ENCODE measurements at places on chromosomes 2 and 18.
A peak's percentile ranks its signal among the peaks of the same experiment; 100 is the strongest.

- DNase-seq: peak; percentile 53
These were observed 160.9 kb downstream of the ZEB2 start for GRCh38 chr2:144358979-144359541.

DNA sequence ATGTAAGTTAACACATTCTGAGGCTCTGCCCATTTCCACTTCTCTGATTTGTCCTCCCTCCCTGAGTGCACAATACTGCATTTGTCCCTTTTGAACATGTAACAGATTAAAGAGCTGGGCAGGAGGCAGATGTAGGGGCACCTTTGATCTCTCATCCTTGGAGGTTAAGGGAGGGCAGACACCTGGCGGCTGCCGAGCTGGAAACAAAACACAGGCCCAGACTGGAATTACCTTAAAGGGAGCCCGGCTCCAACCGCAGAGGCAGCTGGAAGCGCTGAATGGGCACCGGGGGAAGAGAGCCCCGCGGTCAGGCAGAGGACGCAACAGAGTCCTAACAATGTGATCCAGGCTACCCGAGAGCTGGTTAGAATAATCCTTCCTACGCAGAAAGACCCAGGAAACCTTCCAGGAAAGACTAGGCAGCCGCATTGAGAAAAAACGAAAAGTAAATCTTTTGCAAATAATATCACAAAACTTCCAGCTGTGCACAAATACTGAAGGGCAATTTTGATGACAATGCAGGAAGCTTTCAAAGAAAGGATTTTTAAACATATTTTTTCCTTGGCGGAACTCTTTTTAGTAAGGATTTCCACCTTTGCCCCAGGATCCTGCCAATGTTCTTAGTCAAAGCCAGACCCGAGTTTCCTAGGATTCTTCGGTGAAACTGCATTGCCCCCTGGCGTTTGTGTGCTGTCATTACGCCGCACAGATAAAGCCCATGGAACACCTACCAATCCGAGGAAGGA, 216.0 kb downstream of the TGIF1 start:
- peak; percentile 94 for DNase-seq

DNA sequence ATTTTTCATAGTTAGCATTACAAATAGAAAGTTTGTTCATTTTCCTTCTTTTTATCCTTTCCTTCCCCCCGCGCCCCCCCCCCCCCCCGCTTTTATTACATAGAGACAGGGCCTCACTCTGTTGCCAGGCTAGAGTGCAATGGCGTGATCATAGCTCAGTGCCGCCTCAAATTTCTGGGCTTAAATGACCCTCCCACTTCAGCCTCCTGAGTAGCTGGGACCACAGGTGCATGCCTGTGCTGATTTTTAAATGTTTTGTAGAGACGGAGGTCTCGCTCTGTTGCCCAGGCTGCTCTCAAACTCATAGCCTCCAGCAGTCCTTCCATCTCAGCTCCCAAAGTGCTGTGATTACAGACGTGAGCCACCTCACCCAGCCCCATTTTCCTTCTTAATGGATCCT, 91.2 kb upstream of the ALPP start:
- DNase-seq: no peak

GRCh38 chr2:165804719-165805118, 10.7 kb upstream of the GALNT3 start:
- DNase-seq: peak; percentile 94

DNA sequence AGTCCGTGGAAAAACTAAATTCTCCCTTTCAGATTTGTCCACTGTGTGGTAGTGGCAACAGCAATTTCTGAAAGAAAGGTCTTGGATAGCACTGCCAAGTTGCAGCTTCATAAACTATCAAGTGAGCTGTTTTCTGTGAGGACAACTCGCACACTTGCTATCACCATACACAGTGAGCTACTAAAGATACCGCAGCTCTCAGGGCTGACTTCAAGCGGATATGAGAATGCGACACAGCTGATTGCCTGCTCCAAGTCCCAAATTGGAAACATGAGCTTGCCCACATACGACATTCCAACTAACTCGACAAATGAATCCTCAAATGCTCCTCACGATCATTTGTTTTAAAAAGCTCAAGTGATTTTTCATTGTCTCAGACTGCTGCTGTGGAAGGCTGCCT, 46.2 kb downstream of the E2F6 start:
- DNase-seq: no peak

DNA sequence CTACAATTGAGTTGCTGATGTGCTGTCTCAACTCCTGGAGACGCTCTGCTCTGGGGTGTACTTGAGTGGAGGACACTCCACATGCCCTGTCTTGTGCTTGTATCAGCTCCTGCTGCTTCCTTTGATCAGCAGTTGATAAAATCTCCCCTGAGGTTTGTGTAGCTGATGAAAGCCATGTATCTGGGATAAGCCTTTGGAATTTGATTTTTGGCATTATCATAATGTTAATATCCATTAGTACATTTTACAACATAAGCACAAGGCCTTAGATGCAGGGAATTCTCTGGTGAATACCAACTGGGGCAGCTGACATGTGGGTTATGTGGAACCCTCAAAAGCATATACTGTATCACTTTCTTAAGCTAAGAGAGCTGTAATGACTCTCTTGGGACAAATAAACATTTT, 222.7 kb upstream of the ITGA4 start:
- DNase-seq: no peak

DNA sequence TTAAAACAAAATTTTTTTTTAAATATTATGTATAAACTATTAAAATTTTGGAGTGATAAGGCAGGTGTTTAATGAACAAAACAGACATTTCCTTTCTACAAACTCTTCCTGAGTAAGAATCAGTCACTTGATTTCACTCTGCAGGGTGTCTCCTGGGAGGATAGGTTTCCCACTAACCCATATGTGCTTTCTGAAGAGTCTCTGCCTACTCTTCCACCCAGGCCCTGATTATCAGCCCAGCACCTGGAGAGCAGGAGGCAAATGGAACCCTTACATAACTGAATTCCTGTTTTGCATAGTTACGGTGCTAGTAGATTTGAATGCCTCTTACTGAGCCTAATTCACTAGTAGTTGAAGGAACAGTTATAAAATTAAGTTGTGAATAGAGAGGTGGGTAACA, 1718.6 kb downstream of the SUCLG1 start:
- no peak for DNase-seq

DNA sequence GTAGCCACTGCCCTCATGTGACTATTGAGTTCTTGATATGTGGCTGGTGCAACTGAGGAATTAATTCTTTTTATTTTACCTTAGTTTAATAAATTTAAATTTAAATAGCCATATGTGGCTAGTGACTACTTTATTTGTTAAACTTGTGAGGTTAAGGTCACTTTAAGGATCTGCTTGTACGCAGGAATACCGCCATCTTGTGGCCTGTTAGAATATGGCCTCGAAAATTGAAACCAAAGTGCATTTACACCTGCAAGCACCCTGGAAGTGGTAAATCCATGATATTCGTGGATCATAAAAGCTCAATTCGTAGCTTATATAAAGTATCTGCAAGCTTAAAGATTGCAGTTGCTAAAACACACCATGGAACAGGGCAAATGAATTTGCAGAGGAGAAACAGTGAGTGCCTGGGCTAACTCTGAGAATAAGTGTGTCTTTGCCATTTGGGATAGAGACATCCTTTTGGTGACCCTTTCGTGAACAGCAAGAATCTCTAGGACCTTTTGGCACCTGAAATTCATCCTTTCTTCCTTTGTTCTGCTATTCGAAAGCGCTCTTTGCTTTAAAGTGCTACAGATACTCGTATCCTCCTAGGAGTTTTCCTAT, 59.9 kb upstream of the REG3A start:
- peak; percentile 62 for DNase-seq

- DNase-seq: no peak
These were observed 14.6 kb downstream of the ASAP2 start for GRCh38 chr2:9221223-9221622.

GRCh38 chr2:113977060-113977659, 87.3 kb downstream of the ACTR3 start:
- DNase-seq: no peak

DNA sequence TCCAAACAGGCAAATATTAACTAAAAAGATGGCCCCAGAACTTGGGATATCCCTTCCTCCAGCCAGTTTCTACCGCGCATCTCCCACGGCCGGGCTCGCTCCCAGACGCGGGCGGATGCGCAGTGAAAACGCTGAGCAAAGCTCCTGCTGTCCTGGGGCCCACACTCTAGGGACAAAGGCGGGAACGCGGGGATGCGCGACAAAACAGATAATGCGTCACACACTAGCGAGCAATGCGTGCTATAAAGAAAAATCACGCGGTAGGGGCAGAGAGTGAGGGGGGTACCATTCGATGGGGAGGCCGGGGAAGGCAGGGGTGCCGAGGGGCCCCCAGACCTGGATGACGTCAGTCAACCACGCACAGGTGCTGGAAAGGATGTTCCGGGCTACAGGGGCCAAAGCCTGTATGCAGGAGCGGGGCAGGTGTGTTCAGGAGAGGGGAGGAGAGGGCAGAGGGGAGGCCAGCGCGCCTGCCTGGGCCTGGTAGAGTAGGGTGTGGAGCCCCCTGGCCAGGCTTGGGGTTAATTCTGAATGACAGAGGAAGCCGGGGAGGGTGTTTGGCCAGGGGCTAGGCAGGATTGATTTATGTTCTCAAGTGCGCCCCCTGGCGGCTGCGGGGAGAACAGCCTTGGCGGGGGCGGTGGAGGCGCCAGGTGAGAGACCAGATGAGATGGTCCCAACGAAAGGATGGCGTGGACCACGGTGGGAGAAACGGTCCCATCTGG, 14.9 kb upstream of the ITM2C start:
- peak; percentile 26 for DNase-seq

GRCh38 chr2:33241072-33241471, 235.4 kb upstream of the RASGRP3 start:
- no peak for DNase-seq

DNA sequence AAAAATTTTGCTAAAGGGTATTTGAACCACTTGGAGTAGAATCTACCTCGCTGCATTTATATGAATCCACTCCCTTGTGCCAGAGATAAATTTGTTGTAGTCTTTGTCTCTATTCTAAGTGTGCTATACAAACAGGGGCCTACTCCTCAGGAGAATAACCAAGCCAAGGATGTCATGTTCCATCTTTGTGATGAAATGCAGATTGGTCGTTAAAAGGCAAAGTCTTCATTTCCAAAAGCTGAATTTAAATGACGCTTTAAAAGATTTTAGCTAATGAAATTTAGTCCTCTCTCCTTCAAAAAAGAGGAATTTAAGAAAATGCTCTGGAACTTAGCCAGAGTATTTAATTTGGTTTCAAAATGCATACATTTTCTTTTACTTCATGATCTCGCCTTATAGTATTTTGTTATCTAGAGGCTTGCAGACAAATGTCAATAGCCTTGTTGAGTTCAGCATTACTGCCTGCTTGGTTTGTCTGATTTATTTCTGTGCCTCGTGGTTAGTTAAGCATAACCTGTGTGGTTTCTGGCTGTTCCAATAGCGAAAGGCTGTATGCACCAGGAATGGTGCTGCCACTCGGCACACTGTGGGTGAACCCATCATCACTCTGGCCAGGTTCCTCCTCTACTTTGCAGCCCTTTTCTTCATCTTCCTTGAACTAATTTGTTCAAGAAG, 417.6 kb downstream of the ZNF521 start:
- no peak for DNase-seq

DNA sequence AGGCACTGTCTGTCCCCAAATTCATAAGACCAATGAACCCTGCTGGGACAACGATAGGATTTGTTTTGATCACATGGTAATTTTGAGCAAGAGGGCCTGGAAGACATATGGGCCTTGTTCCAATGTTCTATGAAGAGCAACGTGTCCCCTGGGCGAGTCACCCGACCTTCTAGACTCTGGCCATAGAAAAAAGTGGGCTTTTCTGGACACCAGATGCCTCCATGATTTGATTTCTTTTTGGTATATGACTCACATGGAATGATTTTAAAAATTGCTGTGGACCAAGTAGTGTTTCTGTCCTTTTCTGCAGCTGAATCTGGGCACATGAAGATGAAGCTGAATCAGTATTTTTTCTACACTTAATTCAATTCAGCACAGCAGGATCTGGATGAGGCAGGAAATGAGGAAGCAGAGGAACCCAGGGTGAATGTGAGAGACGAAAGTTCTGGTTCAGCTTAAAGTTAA, 104.9 kb downstream of the CDC42EP3 start:
- no peak for DNase-seq

- DNase-seq: no peak
These were observed 327.8 kb downstream of the CPS1 start for GRCh38 chr2:210884227-210884626.

- peak; percentile 79 for DNase-seq
These were observed 52.1 kb upstream of the ANKRD62 start for GRCh38 chr18:12041561-12041960.

DNA sequence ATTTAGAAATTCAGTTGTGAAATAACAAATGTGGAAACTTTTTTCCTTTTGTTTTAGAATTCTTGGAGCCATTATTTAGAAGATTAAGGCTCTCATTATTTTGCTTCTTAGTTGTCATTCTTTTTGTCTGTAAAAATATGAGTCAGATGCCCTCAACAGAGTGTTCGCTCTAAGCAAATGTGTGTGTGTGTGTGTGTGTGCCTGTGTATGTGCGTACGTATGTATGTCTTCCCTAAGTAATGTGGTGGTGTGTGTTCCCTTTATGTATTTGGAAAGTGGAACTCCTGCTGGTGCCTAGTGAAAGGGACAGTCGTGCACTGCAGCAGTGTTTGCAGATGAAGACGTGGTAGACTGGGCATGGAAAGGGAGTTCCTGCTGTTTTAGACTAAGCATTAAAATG, 27.5 kb downstream of the ZNF407 start:
- no peak for DNase-seq

- DNase-seq: no peak
These were observed 678.2 kb upstream of the FSHR start for GRCh38 chr2:49832555-49832954.

GRCh38 chr2:171287611-171288010, 126.9 kb upstream of the TLK1 start:
- DNase-seq: no peak

DNA sequence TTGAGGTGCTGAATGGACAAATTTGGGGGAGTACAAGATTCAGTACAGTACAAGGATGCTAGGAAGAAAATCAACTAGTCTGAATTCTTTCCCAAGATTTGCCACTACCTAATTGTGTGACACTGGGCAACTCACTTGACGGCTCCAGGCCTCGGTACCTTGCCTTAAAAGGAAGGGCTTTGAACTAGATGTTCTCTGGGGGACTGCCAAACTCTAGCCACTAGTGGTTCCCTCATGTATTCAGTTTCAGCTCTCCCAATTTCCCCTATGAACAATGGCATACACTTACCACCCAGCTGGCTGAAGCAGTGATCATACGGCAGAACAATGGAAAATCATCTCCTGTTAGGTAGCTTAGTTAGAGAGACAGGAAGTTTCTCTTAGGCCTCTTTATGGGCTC, 73.4 kb downstream of the VWC2L start:
- DNase-seq: no peak

Data from PC-3 (cell line).